ENCODE measurements at places on chromosomes 4 and X. TPM values are rescaled to one million over a fixed set of nuclear protein-coding genes. Genes with fewer than 3 reads are reported as not detected.

DNA sequence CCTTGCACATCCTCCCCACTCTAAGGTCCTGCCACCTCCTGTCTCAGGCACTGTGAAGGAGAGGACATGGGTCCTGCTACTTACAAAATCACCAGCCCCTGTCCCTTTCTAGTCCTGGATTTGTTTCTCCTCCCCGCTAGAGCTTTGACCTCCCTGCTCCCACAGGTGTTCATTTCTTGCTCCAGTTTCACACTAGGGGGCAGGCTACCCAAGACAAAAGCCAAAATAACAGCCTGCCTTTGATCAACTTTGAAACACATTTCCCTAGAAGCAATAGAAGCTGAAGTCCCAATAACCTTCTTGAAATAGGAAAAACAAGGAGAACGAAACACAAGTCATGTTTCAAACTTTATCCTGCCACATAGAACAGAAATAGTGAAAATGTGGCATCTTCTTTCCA, 164.4 kb downstream of the QDPR start:
- DNase-seq = peak; percentile 39

- no peak for DNase-seq
Measured at GRCh38 chrX:49748211-49748956, 52.6 kb upstream of the PAGE1 start.

GRCh38 chrX:81308086-81308829, 106.4 kb downstream of the SH3BGRL start:
- no peak for DNase-seq

GRCh38 chr4:33649015-33649414, 2595.3 kb downstream of the ARAP2 start:
- DNase-seq = peak; percentile 60

DNA sequence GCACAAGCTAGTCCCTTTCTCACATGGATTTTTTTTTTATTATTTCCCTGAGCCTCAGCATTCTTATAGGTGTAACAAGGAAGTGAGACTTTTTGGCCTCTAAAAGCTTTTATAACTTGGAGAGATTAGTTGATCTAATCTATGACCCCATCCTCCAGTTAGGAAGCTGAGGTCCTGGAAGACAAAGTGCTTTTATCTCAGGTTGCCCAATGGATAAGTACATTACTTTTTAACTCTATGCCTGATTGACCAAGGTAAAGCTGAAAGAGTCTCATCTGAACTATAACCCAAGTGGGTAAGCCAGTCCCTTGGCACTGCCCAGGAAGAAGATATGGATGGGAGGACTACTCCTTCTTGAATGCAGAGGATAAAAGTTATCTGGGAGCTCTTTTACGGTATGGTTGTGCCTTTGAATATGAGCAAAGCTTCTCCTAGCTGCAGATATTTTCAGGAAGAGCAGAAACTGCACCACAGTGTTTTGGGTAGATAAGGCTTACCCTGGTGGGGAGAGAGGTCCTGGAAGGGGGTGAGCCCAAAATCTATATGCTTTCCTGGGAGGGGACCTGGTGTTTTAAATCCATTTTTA, 40.2 kb downstream of the VSIG4 start:
- no peak for DNase-seq

DNA sequence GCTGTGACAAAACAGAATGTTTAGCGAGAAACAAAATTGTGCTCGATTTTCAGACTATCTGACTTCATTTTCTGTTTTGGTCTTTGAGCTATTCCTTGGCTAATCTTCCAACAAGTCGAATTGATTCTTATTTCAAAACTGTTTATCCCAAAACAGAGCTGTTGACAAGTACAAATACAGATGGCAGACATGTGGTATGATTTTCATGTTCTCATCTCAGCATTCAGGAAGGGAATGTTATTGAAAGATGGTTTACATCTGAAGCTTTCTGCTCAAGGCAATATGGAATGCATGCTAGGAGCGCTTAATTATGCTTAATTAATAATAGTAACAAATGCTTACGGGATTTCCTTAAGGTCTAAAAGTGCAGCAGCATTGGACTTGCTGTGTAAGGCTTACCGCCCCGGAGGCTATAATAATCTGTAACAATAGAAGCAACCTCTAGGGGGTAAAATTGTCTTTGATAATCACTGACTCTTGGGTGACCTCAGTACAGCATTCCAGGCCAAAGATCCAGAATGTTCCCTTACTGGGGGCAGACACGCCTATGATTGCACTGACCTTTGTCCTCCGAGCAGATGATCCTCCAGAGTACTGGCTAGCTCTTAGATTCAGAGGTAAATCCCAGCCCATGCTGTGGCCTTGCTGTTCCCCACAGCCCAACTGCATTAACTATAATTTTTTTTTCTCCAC, 16.4 kb downstream of the LSM6 start:
- DNase-seq = no peak

GRCh38 chrX:37679888-37680287, 5.7 kb upstream of the XK start:
- DNase-seq = no peak

Gene SUPT20HL1
- not detected for total RNA-seq

Gene ZMYM3
- 16.9 TPM for total RNA-seq

Gene RRAGB
- 7.0 TPM for total RNA-seq

Gene CXCL5
- not detected for total RNA-seq

Gene ARHGAP24
- 6.3 TPM for total RNA-seq
